Fibroblast of skin of left biceps (primary cell): ENCODE measurements at places on chromosomes 6 and 20.

DNA sequence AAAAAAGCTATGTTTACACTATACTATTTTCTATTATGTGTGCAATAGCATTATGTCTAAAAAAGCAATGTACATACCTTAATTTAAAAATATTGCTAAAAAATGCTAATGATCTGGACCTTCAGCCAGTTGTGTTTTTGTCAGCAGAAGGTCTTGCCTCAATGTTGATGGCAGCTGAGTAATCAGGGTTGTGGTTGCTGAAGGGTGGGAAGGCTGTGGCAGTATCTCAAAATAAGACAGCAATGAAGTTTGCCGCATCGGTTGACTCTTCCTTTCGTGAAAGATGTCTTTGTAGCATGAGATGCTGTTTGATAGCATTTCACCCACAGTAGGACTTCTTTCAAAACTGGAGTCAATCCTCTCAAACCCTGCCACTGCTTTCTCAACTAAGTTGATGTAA is 134.7 kb upstream of the CDYL start:
- no peak for DNase-seq

- DNase-seq, result peak; percentile 18
Observed at GRCh38 chr6:41027799-41028560, 11.0 kb downstream of the UNC5CL start.

DNA sequence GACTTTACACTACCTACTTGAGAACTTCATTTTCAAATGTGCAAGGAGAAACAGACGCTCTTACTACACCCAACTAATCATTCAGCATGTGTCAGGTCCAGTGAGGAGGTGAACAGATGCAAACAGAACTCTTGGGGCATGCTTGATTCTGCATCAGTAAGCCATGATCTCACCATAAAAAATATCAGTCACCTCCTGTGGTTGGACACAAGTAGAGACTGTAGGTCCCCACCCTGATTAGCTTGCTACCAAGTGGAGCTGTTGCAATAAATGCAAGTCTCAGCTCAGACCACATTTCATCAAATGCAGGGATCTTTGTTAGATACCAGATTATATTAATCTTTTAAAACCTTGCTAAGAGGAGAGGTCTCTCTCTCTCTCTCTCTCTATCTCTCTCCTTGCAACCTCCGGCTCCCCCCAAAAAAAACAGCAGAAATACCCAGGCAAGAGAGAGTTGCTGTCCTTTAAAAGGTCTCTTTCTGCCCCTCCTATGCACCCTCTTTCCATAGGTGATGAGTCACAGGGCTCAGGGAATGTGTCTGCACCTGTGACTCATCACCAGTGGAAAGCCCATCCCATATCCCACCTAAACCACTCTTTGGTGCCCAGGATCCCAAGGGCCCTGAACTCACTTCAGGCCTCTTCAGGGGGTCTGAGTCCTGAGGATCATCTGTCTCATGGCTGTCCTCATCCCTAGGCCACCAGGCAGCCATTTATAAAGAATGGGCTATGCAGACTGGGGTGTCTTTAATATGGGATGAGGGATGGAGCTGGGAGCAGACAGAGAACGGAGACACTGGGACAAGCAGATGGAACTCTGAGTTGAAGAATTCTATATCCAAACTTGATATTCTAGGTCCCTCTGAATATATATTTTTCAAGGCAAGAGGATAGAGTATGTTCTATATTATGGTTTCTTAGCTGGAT is 154.5 kb downstream of the QRSL1 start:
- no peak for DNase-seq

- DNase-seq, result no peak
Observed at GRCh38 chr6:43890197-43891062, 120.4 kb downstream of the VEGFA start.
